ENCODE measurements at places on chromosomes 11 and 22.

GRCh38 chr11:125166764-125167291 is 2.3 kb downstream of the PKNOX2 start:
- DNase-seq: no peak

DNA sequence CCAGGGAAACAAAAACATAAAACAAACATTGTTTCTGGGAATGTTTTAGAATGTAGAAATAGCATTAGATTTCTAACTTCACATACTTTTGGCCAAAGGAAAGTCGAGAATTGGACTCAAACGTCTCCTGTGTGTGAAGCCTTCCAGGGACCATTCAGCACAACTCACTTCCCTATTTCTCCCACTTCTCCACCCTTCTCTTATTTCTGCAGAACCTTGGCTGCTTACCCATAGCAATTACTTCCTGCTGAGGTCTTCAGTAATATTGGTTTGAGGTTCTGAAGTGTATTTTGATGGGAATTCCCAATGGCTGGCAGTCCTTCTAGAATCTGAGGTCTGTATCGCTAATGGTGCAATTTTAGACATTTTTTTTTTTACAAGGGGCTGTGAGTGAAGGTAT is 158.3 kb upstream of the SNX19 start:
- no peak for DNase-seq

- DNase-seq: peak; percentile 27
Measured at GRCh38 chr22:24421428-24421931, 5.9 kb upstream of the ADORA2A start.

DNA sequence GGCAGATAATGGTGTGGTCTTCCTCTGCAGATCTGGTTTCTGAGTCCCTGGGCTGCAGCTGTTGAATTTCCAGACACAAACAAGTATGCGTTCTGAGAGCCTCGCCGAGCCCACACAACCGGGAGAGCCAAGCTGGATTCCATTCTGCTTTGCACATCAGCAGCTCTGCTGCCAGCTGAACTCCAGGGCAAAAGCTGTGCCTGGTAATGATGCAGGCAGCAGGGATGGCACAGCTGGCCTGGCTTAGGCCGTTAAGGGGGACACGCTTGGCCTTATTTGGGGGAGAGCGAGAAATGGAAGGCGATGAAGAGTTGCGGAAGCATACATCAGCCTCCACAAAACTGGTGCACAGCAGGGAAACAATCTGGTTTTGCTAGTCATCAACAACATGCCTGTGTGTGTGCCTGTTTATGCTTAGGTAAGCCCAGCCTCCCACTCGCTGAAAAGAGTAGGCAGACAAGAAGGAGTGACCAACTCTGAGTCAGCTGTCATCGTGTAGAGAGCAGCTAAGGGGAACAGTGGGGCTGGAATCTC is 25.1 kb downstream of the ADAMTS8 start:
- DNase-seq: no peak

DNA sequence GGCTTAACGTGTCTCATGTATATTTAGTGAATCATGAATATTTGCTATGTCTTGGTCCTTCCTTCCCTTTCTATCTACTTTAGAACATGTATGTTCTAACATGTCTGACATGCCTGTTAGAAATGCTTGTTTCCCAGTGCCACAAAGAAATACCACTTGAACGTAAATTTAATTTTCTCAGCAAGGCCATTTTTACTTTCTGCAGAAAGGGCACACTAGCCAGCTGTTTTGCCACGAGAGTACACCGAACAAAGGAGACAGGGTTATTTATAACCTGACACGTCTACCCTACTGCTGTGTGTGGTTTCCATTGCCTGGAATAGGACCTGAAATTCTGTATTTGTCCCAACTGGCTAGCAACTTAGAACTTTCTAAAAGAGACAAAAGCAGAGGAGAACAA is 7.4 kb upstream of the ZBTB44 start:
- no peak for DNase-seq

DNA sequence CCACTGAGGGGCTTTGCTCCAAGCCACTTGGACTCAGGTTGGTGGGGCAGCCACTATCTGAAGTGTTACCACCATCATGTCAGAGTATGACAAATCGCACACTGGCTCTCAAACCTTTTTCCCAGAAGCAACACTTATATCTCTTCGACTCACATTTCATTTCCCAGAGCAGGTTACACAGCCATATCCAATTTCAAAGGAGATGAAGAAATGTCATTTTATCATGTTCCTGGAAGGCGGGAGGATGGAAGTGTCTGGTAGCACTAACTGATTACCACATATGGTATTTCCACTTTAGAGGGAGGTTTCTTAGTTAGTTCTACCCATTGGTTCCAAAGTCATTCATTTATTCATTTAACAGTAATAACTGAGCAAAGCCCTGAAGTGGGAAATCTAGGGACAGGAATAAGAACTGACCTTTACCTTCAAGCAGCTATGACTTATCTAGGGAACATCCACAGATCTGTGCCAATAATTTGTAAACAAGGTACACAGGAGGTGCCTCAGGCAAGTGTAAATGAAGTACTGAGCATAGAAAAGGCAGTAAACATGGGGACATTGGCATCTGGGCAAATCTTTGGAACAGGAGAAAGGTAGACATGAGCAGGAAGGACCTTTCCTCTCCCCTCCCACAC is 54.9 kb upstream of the LRRC55 start:
- DNase-seq: no peak

- no peak for DNase-seq
Measured at GRCh38 chr22:31556627-31557203, 60.4 kb downstream of the SFI1 start.

GRCh38 chr11:70307176-70307575 is 36.7 kb downstream of the PPFIA1 start:
- no peak for DNase-seq

DNA sequence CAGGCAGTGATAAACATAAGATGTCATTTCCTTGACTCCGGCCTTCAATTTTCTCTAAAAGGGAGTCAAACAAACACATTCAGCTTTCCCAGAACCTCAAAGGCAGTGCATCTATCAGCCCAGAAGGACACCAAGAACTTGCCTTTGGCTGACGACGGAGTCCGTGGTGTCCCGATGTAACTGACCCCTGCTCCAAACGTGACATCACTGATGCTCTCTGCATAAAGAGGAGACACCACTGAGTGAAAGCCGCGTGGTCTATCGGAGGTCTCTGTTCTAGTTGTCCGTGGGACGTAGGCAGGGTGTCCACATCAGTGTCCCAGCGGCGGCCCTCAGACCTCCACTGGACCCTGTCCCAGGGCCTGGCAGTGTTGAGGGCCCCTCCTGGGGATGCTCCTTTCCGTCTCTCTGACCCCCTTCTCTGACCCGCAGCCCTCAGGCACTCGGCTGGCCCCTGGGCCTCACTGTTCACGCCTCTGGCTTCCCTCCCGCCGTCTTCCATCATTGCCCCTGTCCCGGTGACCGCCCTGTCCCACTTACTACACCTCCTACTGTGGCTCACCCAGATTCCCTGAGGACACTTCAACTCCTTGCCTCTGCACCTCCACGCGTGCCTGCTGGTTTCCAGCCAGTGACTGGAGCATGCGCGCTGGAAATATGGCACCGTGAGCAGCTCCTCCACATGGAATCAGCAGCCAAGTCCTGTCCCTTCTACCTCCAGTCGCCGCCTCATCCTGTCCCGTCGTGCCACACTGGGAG is 70.4 kb downstream of the NCAPD3 start:
- no peak for DNase-seq

DNA sequence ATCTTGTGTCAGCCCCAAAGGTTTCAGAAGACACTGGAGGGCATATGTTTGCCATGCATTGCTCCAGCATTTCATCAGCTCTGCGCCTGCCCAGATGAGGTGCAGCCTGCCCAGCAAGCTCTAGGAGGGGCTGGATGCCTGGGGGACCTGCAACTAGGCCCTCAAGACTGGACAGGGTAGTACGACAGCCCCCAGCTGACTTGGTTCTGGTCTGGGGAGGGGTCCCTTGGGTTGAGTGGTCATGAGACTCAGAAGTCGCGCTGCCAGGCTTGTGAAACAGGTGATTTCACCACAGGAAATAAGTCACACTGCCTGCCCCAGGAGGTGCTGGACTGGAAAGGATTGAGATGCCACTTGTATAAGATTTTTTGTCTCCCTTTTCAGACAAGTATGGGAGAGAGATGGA is 23.4 kb downstream of the TPBGL start:
- DNase-seq: no peak

GRCh38 chr22:48851933-48852549 is 975.6 kb downstream of the BRD1 start:
- DNase-seq: no peak

GRCh38 chr11:101046947-101047346 is 82.7 kb downstream of the PGR start:
- no peak for DNase-seq

DNA sequence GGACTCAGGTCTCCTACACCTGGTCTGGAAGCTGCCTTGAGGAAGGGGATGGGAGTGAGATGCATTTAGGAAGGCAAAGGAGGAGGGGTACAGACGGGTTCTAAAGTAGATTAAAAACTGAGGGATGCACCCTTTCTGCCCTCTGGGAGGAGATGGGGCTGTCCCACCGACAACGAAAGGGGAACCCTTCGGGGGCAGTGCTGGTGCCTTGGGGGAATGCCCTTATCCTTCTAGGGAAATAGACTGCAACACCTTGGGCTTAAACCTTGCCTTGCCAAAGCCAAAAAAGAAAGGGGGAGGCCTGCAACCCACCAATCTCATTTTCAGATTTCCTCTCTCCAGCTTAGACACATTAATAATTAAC is 89.8 kb downstream of the PLEKHA7 start:
- no peak for DNase-seq

GRCh38 chr11:57735619-57736298 is 5.5 kb upstream of the SELENOH start:
- no peak for DNase-seq

DNA sequence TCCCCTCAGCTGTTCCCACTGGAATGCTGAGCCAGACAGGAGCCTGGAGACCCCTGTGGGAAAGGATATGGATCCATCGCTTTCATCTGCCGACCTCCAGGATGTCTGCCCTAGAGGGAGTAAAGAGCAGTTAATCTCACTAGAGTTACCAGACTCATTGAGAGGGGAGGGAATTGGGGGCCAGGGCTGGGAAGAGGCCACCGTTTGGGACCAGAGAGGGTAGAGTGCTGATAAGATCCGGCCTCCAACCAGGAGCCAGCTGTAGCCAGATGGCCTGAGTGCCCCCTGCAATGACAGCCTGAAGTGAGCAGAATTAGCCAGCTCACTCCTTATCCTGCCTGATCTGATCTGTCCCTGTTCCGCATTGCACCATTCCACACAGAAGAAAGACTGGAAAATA is 3.7 kb upstream of the APLNR start:
- DNase-seq: no peak

DNA sequence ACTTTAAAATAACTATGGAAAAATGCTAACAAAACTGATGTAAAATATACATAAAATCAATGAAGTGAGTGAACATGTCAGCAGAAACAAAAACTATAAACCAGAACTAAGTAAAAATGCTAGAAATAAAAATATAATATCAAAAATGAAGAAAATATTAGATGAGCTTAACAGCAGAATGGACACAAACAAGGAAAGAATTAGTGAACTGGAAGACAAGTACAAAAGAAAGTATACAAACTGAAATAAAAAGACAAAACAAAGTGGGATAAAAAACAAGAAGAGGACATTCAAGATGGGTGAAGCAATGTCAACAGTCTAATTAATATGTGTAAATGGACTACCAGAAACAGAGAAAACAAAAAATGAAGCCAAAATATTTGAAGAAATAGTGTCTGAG is 339.2 kb downstream of the NXPE2 start:
- no peak for DNase-seq

DNA sequence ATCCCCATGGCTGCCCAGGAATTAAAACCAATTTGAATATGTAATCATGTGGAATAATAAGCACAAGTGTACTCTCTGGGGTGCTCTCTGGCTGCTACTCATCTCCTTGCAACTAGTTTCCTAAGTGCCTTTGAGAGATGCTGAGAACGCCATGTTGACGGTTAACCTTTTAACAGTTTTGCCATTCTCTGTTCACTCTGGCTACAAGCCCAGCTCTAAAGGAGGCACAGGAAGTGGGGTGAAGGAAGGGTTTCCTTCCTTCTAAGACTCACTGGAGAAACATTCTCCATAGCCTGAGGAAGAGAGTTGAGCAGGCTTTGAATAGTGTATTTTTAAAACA is 122.0 kb upstream of the ZC3H12C start:
- no peak for DNase-seq

DNA sequence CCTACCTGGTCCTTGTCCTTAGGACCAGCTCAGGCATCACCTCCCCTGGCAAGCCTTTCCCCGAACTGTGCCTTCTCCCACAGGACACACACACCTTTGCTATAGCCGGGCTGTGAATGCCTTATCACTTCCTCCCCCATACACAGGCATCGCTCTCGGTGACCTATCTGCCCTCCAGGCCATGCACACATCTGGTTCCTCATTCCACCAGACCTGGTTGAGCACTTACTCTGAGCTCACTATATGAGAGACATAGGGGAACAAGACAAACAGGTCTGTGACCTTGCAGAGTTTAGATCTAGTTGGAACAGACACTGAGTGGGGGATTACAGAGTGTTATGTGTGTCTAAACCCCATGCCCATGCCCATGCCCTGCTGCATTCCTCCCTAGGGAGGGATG is 3.1 kb upstream of the BCR start:
- no peak for DNase-seq

DNA sequence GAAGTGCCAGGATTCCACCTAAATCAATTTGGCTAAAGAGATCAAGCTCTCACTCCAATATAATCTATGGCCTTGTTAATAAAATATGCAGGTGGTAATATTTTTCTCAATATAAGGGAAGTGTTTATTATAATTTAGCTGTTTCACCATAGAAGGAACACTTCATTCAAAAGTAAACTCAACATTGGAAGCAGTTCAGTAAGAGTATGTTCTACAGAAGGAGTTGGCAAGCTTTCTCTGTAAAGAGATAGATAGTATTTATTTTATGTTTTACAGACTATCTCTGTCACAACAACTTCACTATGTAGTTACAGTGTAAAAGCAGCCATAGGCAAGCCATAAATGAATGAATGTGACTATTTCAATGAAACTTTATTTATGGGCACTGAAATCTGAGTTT is 313.6 kb upstream of the ANO3 start:
- DNase-seq: no peak

DNA sequence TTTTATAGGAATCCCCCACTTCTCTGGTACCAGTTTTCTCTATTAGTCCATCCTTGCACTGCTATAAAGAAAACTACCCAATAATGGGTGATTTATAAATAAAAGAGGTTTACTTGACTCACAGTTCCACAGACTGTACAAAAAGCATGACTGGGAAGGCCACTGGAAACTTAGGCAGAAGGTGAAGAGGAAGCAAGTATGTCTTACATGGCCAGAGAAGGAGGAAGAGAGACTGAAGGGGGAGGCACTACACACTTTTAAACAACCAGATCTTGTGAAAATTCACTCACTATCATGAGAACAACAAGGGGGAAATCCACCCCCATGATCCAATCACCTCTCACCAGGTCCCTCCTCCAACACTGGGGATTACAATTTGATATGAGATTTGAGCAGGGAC is 68.9 kb upstream of the GNAZ start:
- no peak for DNase-seq

All from T follicular helper cell (primary cell).